COR-L47 (cell line): ENCODE measurements at places on chromosomes 1 and 21.
A peak's percentile ranks its signal among the peaks of the same experiment; 100 is the strongest.

DNA sequence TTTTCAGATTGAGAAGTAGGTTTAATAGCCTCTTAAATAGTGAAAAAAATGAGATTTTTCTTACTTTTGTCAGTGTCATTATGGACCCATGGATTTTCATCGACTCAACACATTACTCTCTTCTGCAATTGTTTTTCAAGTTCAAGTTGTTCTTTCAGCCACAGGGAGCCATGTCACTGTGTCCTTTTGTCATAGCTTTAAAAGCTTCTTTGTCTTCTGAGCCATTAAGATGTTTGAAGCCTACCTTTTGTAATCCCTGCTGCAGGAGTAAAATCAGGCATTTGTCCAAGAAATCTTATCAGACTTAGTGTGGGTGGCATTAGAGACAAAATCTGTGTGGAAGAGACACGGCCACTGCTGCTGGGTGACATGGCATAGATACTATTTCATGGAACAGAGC lies 92.8 kb upstream of the ZP4 start:
- peak; percentile 14 for DNase-seq

- no peak for DNase-seq
Measured at GRCh38 chr1:49331066-49331852, 554.6 kb upstream of the BEND5 start.

DNA sequence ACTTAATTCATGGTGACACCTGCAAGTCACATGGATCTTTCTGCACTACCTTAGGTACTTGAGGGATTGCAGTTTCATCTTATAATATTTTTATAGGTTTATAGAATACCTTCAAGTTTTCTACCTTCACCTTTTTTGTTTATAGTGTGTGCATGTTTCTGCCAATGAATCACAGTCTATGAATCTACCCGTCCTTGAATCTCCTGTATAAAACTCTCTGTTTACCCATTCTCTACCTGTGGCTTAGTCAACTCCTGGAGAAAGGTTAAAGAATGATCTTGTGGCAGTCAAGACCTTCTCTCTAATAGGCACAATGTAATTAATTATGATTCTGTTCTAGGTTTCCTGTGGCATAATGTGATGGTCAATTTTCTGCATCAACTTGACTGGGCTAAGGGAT lies 3.2 kb upstream of the GSTM2 start:
- no peak for DNase-seq

GRCh38 chr21:36747815-36748383 lies 49.0 kb downstream of the SIM2 start:
- DNase-seq = no peak

- no peak for DNase-seq
Measured at GRCh38 chr1:36172983-36173382, 17.0 kb downstream of the MAP7D1 start.

DNA sequence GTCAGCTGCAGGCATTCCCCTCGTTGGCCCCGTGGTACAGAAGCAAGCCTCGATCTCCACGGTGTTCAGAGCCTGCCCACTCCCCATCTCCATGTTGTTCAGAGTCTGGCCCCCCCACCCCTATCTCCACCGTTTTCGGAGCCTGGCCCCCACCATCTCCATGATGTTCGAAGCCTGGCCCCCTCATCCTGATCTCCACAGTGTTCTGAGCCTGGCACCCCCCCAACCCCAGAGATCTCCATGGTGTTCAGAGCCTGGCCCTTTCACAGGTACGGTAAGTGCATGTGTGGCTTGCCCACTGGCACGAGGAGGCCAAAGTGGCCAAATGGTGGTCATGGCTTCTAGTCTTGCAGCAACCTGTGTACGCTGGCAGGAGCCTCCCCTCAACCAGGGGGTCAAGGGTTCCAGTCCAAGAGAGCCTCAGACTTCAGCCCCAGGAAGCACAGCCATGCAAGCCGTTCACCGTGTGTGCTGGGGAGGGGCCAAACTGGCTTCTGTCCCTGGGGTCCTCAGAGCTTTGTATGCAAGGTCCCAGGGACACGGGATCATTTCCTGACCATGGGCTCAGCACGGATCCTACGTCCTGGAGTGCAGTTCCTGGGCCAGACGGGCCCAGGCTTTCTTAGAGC lies 13.3 kb upstream of the PCBP3 start:
- DNase-seq = no peak

GRCh38 chr1:165884009-165884689 lies 56.7 kb downstream of the UCK2 start:
- DNase-seq = no peak

GRCh38 chr1:208054485-208054884 lies 143.6 kb upstream of the CD34 start:
- DNase-seq = no peak

- no peak for DNase-seq
Measured at GRCh38 chr1:231850786-231851185, 224.2 kb downstream of the DISC1 start.

GRCh38 chr1:12530462-12531178 lies 87.4 kb downstream of the DHRS3 start:
- no peak for DNase-seq

DNA sequence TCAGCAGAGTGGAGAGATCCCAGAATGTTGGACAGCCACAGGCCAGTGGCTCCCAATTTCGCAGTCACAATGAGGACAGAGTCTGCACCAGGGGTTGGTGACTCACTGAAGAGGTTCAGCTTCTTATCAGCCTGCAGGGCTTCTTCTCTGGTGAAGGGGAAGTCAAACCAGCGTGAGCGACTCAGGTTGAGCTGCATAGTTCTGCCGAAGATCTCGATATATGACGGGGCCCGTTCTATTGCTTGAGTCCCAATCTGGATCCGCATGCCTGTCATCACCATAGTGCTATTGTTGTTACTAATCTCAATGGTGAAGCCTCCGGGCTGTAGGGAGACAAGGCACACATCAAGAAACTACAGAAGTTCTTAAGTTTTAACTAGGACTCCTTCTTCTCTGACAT lies 58.5 kb downstream of the UBR4 start:
- no peak for DNase-seq

DNA sequence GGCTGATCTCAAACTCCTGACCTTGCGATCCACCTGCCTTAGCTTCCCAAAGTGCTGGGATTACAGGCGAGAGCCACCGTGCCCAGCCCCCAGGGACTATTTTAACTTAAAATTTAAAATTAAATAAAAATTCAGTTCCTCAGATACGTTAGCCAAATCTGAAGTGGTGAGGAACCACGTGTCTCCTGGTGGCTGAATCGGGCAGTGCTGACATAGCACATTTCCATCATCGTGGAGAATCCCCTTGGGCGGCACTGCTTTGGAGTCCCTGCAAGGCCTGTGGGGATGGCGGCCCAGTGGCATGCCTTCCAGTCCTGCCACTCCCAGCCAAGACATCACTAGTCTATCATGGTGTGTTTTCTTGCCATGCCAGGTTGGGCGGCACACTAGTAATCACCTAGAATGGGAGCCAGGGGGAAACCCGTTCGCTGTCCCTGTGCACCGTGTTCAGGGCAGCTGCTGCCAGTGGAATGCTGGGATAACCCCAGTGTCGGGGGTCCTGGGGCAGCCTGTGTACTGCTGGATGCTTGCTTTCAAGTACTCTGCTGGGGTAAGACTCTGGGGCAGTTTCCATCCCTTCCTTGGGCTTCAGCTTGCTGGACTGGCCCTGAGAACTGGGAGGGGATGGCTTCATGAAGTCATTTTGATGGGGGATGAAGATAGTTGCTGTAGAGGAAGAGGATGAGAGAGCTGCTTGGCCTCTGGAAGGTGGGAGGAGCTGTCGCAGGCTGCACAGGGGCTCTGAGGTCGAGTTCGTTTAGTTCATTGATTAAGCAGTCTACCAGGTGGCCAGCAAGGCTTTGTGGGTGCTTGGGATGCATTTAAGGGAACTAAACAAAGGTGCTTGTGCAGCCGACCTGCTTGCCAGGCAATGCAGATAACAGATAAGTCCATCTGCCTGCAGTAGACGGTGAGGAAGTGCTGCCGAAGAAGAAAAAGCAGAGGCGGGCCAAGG lies 4.6 kb downstream of the ZBTB48 start:
- no peak for DNase-seq

- no peak for DNase-seq
Measured at GRCh38 chr1:68377098-68377497, 72.7 kb downstream of the RPE65 start.

GRCh38 chr1:154474802-154475201 lies 27.2 kb upstream of the TDRD10 start:
- DNase-seq = peak; percentile 27

- no peak for DNase-seq
Measured at GRCh38 chr1:112995890-112996289, 39.9 kb upstream of the SLC16A1 start.

- no peak for DNase-seq
Measured at GRCh38 chr1:21278860-21279845, 11.1 kb downstream of the ECE1 start.

- no peak for DNase-seq
Measured at GRCh38 chr1:9426291-9426711, 113.0 kb upstream of the SLC25A33 start.

- no peak for DNase-seq
Measured at GRCh38 chr1:21100481-21100921, 76.2 kb downstream of the EIF4G3 start.

DNA sequence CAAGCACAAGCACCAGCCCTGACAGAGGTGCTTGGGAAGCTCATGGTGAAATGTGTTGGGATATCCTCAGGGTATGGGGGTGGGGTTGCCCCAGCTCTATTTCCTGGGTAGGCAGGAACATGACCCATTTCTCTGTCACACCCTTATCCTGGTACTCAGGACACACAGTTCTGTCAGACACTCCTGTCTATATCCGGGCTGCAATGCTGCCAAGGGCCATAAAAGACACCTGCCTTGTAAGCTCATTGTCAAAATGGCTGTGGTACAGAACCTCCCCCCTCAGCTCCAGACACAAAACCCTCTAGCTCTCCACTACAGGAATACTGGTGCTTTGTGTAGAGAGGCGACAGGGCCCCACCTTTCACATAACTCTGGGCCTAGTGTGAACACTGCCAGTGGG lies 636.7 kb downstream of the PLA2G4A start:
- no peak for DNase-seq

DNA sequence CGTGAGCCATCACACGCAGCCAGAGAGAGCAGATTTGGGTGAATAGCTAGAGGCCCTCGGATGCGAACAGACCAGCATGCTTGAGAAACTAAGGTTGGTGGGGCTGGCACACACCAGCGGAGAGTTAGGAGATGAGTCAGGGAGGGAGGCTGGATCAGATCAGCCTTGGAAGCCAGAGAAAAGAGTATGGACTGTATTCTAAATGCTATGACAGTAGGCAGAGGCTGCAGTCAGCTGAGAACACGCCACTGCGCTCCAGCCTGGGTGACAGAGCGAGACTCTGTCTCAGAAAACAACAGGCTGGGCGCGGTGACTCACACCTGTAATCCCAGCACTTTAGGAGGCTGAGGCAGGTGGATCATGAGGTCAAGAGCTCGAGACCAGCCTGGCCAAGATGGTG lies 4.0 kb upstream of the PLEKHM2 start:
- no peak for DNase-seq

GRCh38 chr1:203143641-203144040 lies 16.1 kb downstream of the ADORA1 start:
- no peak for DNase-seq

- DNase-seq = no peak
Measured at GRCh38 chr1:12114340-12114683, 51.2 kb downstream of the TNFRSF8 start.

GRCh38 chr1:206001476-206001888 lies 1.7 kb downstream of the RAB7B start:
- no peak for DNase-seq

GRCh38 chr1:33841494-33841893 lies 22.4 kb upstream of the HMGB4 start:
- no peak for DNase-seq

GRCh38 chr1:23389837-23390321 lies 20.2 kb upstream of the ZNF436 start:
- DNase-seq = no peak

DNA sequence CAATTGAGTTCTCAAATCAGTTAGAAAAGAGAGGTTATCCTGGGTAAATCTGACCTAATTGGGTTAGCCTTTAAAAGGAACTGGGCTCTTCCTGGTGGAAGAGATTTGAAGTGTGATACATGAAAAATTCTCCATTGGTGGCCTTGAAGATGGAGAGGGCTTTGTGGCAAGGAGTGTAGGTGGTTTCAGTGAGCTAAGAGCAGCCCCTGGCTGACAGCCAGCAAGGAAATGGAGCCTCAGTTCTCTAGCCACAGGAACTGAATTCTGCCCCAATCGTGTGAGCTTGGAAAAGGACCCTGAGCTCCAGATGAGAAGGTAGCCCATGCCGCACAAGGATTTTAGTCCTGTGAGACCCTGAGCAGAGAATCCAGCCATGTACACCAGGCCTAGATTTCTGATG lies 12.7 kb upstream of the HYI start:
- DNase-seq = no peak

GRCh38 chr1:163047951-163048659 lies 21.1 kb upstream of the RGS4 start:
- DNase-seq = no peak

DNA sequence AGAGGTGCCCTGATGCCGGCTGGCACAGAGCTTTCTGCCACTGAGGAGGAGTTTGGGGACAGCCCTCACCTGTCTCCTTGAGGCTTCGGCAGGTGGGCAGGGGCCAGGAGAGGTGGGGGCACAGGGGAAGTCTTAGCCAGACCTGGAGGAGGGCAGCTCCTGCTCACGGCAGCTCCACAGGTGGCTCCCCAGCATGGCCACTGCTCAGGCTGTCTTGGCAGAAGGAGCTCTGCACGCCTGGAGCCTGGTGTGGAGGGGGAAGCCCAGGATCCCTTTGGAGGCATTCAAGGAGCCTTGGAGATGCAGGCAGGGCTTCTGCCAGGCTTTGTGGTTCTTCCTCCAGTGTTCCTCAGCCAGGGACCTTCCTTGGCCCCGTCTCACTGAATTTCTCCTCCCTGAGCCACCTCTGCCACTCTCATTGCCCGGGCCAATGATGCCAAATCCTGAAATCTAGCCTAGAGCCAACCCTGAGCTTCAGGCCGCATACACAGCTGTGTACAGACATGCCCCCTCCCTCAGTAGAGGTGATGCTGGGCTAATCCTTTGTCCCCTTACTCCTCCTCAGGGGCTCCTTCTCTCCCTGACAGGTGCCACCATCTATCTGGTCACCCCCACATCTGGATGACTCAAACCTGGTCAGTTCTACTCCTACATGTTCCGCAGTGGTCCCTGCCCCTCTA lies 251.8 kb upstream of the VAMP3 start:
- no peak for DNase-seq

GRCh38 chr1:18588093-18588492 lies 42.6 kb upstream of the PAX7 start:
- no peak for DNase-seq

GRCh38 chr1:93625582-93626327 lies 55.9 kb downstream of the BCAR3 start:
- DNase-seq = no peak

GRCh38 chr1:9394010-9394409 lies 101.3 kb downstream of the SPSB1 start:
- no peak for DNase-seq
